ENCODE measurements at places on chromosomes 4 and X.
A peak's percentile ranks its signal among the peaks of the same experiment; 100 is the strongest.

GRCh38 chrX:48487362-48487798 is 11.4 kb downstream of the FTSJ1 start:
- H3K27me3 ChIP-seq, result no peaks in the 10 kb centered on the region
- no peak overlapping the region for H3K27ac ChIP-seq

DNA sequence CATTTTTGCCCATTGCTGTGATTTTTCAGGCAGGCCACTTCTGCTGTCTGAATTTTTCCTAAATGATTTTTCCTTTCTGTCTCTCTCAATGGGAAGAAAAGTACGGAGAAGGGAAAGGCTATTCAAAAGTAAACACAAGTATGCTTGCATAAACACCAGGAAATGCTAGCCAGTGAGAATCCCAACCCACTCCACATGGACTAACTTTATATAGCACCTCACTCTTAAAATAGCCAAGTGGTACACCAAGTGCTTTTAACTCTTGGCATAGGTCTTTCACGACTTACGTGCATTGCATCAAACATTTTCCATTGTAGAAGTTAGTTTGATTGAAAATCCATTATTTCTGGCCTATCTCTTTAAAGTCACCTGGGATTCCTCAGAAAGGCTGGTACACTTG is 178.9 kb upstream of the SPANXN1 start:
- no peak overlapping the region for H3K27ac ChIP-seq
- H3K4me3 ChIP-seq, result no peak overlapping the region
- no peaks in the 10 kb centered on the region for H3K4me1 ChIP-seq
- no peaks in the 10 kb centered on the region for H3K36me3 ChIP-seq

DNA sequence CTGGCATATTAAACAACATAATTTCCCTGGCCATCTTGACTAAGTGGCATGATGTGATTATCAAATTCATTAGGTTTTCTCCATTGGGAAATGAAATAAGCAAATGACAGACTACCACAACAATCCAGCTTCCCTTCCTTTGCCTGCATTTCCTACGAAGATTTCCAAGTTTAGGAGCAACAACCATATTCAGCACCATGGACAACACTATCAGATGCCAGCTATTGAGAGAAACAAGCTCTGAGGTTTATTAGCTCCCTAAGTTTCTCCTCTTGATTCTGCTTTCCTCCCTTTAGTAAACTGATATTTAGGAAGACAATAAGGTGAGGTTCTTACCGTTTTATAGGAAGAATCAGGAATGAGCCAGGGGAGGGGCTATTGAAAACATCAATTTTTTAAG is 36.2 kb downstream of the DCX start:
- H3K4me3 ChIP-seq, result no peak overlapping the region
- no peaks in the 10 kb centered on the region for H3K4me1 ChIP-seq
- DNase-seq, result peak; percentile 3
- H3K27ac ChIP-seq, result no peak overlapping the region
- no peaks in the 10 kb centered on the region for H3K27me3 ChIP-seq

DNA sequence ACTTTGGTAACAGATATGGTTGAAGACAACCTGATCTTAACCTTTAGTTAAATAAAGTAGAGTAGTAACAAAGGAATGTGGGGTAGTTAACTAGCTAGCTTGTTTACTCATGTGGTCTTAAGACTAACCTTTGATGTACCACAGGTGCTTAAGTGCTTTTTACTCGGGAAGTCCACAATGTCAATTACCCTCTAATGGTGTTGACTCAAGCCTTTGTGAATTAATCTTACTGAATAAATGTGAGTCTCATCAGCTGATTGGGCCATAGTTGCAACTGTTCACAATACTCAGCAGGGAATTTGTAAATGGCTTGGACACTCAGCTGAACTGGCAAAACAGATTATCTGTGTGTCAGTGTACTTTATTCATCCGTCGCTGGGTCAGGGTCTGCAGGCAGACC is 119.0 kb upstream of the UGT8 start:
- no peak for DNase-seq
- no peaks in the 10 kb centered on the region for H3K4me1 ChIP-seq
- H3K27me3 ChIP-seq, result no peaks in the 10 kb centered on the region
- H3K4me3 ChIP-seq, result no peak overlapping the region
- no peaks in the 10 kb centered on the region for H3K36me3 ChIP-seq

- H3K4me1 ChIP-seq, result no peaks in the 10 kb centered on the region
- H3K4me3 ChIP-seq, result no peak overlapping the region
- peaks cover 8% of the 10 kb centered on the region for H3K27me3 ChIP-seq
- peak; percentile 70 for DNase-seq
- no peak overlapping the region for H3K27ac ChIP-seq
Measured at GRCh38 chr4:46270986-46271596, 118.8 kb downstream of the GABRA2 start.

- no peak overlapping the region for H3K27ac ChIP-seq
- no peak overlapping the region for H3K4me3 ChIP-seq
- no peaks in the 10 kb centered on the region for H3K27me3 ChIP-seq
- H3K36me3 ChIP-seq, result no peaks in the 10 kb centered on the region
Measured at GRCh38 chrX:143781103-143781502, 60.6 kb upstream of the SPANXN2 start.

DNA sequence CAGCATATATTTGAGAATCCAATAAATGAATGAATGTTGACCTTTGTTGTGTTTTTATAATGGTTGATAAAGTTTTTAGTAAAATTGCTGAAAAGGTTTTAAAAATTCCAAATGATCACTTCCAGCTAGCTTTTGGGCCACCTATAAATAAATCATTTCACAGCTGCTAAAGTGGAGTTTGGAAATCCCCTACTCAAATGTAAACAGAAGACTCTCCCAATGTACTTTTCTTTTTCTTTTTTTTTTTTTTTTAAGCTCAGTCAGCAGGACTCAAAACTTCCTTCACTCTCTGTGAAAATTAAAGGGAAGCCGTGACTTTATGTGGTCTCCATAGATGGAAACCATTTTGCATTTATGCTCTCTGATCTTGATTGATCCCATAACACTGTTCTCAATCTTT is 45.2 kb downstream of the CXCL13 start:
- H3K4me3 ChIP-seq, result no peak overlapping the region
- no peaks in the 10 kb centered on the region for H3K27me3 ChIP-seq
- no peak overlapping the region for H3K27ac ChIP-seq
- DNase-seq, result no peak

- H3K4me3 ChIP-seq, result no peak overlapping the region
- H3K27ac ChIP-seq, result no peak overlapping the region
Measured at GRCh38 chr4:139509727-139510410, 46.1 kb downstream of the SETD7 start.

DNA sequence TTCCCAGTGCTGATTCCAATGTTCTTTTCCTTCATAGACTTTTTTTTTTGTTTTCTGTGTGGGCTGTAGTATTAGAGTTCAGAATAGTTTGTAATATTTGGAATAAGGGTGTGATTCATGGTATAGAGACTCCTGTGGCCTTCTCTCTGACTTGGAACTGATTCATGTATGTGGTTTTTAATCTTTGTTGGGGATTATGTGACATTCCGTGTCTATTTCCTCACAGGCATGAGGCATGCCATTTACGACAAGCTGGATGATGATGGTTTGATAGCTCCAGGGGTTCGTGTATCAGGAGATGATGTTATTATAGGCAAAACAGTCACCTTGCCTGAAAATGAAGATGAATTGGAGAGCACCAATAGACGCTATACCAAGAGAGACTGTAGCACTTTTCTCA is 44.4 kb downstream of the POLR2B start:
- H3K4me3 ChIP-seq, result no peak overlapping the region
- no peaks in the 10 kb centered on the region for H3K27me3 ChIP-seq
- no peak for DNase-seq
- no peaks in the 10 kb centered on the region for H3K4me1 ChIP-seq
- H3K27ac ChIP-seq, result no peak overlapping the region

DNA sequence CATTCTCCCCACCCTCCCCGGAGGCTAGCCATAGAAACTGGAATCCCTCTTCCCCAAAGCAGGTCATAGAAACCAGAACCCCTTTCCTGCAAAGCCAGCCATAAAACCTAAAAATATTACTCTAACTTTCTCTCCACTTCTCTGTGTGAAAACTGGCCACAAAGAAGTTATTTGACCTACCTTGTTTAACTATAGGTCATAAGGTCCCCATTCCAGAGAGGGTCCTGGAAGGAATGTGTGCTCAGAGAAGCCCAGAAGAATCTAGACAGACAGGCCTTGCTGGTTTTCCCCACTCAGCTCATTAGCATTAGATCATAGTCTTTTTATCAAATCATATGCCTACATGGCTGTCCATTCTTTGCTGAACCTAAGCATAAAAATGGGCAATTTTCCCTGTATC is 52.8 kb upstream of the TEX13A start:
- H3K36me3 ChIP-seq, result no peaks in the 10 kb centered on the region
- no peak for DNase-seq
- no peak overlapping the region for H3K4me3 ChIP-seq
- H3K27me3 ChIP-seq, result no peaks in the 10 kb centered on the region
- H3K4me1 ChIP-seq, result no peaks in the 10 kb centered on the region

- no peaks in the 10 kb centered on the region for H3K4me1 ChIP-seq
- no peak for DNase-seq
- H3K27ac ChIP-seq, result no peak overlapping the region
- H3K27me3 ChIP-seq, result no peaks in the 10 kb centered on the region
Measured at GRCh38 chr4:2768921-2769336, 12.8 kb upstream of the TNIP2 start.

DNA sequence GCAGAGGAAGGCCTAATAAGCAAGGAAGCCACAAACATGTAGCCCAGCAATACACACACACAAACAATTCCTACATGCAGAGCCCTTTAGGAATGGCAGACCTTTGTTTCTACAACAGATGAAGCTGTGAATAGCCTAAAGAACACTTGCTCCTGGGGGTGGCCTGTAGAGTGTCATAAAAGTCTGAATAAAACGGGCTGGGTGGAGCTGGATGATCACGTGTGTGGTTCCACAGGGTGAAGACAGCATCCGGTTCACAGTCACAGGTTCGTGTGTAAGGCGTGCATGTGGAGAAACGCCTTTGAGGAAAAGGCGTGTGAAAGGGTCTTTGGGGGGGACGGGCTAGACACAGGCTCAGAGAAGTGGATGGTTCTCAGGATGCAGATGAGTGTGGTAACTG is 156.1 kb downstream of the AFAP1 start:
- no peak overlapping the region for H3K27ac ChIP-seq
- no peak for DNase-seq
- H3K36me3 ChIP-seq, result peaks cover 4% of the 10 kb centered on the region
- H3K4me1 ChIP-seq, result peaks cover 51% of the 10 kb centered on the region

DNA sequence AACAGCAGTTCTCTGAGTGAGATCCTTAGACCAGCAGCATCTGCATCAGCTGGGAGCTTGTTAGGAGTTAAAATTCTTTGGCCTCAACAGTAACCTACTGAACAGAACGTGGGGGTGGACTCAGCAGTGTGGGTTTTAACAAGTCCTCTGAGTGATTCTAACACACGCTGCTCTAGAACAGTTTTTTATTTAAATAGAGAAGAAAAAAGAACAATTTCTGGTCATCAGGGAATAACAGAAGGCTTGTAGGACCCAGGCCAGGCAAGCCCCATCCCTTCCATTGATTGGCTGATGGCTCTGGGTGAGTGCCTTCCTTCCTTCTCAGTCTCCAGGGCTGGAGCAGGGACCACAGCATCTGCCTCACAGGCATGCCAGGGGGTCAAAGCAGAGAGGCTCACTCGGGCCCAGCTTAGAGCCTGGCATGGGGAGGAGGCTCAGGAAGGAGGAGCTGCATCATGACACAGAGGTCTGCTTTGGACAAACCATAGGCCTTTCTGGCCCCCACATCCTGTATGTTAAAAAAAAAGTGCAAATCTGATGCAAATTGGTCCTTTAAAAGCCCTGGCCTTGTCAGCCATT is 56.7 kb downstream of the JAKMIP1 start:
- no peak overlapping the region for H3K4me3 ChIP-seq
- no peaks in the 10 kb centered on the region for H3K27me3 ChIP-seq
- no peak for DNase-seq
- H3K27ac ChIP-seq, result no peak overlapping the region
- H3K4me1 ChIP-seq, result no peaks in the 10 kb centered on the region
- H3K36me3 ChIP-seq, result no peaks in the 10 kb centered on the region

DNA sequence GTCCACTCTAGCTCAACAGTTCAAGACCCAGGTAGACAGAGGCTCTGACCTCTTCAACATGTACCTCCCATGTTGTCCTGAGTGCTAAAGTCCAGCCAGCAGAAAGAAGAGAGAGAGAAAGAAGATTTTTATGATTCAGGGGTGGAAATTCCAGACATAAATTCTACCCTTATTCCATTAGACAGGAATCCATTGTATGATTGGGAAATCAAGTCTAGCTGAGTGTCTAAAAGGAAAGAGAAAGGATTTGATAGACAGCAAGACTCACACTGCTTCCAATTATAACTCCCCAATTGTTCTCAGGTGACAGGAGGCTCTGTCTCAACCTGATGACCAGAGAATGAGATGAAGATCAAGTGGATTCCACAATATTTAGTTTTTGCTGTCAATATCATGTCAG is 27.9 kb upstream of the PGM2 start:
- H3K4me3 ChIP-seq, result no peak overlapping the region
- H3K27me3 ChIP-seq, result peaks cover 6% of the 10 kb centered on the region
- H3K4me1 ChIP-seq, result no peaks in the 10 kb centered on the region

GRCh38 chr4:26741491-26741871 is 119.2 kb upstream of the STIM2 start:
- H3K27me3 ChIP-seq, result no peaks in the 10 kb centered on the region
- DNase-seq, result peak; percentile 71
- H3K36me3 ChIP-seq, result no peaks in the 10 kb centered on the region
- peak overlapping the region; percentile 78 for H3K27ac ChIP-seq

DNA sequence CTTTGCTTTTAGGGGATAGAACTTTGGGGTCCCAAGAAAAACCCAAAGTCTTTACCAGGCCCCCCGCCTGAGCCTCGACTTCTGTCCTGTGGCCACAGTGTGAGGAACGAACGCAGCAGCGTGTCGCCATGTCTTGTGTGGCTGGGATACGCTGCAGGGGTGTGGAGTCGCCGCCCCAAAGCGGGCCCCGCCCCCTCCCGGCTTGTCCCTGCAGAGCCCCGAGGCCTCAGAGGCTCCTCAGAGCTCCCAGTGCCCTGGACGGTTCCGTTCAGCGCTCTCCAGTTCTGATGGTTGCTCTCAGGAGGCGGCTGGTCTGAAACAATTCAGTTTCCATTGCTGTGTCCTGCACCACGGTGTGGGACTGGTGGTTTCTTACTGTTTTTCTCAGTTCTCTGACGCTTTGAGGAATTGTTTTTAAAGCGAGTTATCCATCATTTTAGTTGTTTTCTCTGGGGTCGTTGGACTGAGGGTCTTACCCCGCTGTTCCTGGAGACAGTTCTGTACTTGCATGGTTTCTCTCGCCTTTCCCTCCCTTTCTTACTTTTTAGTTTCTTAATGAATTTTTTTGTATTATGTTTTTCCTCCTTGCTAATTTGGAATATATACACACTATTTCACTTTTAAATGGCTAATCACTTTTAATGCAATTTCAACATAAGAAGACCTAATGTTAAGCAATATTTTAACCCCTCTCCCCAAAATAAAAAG is 1.6 kb upstream of the IDUA start:
- no peak for DNase-seq
- H3K27ac ChIP-seq, result no peak overlapping the region
- H3K27me3 ChIP-seq, result no peaks in the 10 kb centered on the region
- peaks cover 8% of the 10 kb centered on the region for H3K4me1 ChIP-seq

DNA sequence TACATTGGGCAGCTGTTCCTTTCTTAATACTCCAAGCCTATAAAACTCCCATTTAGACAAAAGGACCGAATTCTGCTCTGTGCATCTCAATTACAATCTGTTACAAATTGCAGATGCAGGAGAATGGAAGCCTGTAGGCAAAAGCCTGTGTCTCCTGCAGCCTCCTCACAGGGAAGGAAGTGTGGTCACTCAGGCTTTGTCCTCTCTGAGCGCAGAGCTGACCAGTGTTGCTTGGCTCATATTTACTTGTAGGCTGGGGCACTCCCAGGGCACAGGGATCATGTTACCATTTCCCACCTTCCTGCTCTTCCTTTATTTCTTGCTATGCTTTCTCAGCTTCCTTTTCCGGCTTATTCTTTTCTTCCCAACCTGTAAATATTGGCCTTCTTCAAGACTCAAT is 15.7 kb downstream of the SUPT20HL2 start:
- no peak overlapping the region for H3K27ac ChIP-seq
- H3K27me3 ChIP-seq, result peaks cover 60% of the 10 kb centered on the region
- no peak for DNase-seq
- H3K36me3 ChIP-seq, result no peaks in the 10 kb centered on the region
- no peaks in the 10 kb centered on the region for H3K4me1 ChIP-seq
